Forelimb muscle (tissue), 1 donor: ENCODE measurements at places on chromosomes 5 and 9. TPM values are rescaled to one million over a fixed set of nuclear protein-coding genes. Genes with fewer than 3 reads are reported as not detected.
A peak's percentile ranks its signal among the peaks of the same experiment; 100 is the strongest.

DNA sequence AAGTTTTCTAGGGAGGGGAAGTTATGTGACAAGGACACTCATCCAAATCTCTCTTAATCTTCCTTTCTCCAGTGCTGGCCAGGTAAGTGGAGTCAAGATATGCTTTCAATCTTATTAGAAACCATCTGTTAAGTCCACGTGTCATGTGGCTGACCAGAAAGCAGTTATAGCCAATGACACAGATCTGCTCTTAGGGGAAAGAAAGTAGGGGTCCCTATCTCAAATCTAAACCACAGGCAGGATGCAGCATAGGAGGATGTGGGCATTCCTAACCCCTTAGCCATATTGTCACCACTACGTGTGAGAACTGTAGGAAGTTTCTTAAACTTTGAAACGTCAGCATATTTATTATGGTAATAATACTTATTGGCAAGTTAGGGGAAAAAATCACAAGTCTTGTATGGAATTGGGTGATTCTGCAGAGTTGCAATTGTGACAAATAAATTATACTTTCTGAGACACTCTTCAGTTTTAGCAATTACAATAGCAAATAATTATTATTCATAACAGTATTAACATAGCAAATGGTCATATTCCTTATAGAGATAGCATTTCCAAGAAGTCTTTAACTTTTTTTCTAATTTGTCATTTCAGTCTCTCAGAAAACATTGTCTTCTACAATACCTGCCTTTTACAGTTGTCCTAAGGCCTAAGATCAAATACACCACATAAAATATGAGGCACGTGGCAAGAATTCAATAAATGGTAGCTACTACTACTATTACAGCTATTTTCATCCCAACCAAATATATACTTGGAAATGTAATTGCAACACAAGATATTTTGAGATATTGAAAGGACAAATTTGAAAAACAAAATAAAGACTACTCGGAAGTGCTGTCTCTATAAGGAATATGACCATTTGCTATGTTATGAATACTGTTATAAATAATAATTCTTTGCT lies 236.9 kb downstream of the PDE4D start:
- DNase-seq, result no peak

- no peak for DNase-seq
These were observed 14.0 kb downstream of the IL33 start for GRCh38 chr9:6229619-6230018.

GRCh38 chr5:43889233-43889632 lies 286.3 kb downstream of the NNT start:
- DNase-seq, result no peak

DNA sequence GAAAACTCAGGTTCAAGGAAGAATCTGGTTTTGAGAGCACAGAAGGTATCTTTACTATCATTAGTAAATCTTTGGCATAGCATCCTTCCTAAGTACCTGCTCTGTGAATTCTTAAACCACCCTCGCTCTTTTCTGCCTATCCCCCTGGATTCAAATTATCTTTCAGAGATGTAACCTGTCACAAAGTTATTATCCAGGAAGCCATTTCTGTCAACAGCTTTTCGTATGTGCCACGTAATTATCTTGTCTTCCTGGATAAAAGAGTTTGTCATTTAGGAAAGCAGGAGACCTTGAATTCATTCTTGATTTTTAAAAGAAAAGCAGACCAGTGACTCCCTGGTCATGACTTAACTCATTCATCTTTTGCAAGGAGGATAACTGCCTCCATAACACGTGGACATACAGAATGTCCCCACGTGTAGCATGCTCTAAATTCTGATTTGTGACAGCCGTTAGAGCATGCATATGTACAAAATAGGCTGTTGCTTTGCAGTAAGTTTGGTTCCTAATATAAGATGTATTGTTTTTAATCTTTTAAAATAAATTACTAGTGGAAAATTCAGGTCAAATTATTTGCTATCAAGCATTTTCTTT lies 189.0 kb downstream of the TRIO start:
- DNase-seq, result no peak

- no peak for DNase-seq
These were observed 368.2 kb downstream of the TMEM161B start for GRCh38 chr5:87900419-87900818.

DNA sequence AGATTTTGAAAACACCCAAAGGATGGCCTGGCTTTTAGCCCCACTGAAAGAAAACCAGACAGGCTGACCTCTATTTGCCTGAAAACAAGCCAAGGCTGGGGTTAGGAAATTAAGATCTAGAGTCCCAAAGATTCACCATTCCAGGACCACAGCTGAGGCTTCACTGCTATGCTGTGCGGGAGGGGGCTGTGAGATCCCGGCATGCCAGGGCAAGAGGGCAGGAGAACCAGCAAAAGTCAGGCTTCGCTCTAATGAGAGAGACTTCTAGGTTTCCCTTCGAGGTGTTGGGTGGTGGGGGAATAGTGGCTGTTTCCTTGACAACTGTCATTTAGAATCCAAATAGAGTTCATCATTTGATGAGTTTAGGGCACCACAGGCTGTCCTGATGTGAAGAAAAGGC lies 152.9 kb upstream of the NFIB start:
- no peak for DNase-seq

DNA sequence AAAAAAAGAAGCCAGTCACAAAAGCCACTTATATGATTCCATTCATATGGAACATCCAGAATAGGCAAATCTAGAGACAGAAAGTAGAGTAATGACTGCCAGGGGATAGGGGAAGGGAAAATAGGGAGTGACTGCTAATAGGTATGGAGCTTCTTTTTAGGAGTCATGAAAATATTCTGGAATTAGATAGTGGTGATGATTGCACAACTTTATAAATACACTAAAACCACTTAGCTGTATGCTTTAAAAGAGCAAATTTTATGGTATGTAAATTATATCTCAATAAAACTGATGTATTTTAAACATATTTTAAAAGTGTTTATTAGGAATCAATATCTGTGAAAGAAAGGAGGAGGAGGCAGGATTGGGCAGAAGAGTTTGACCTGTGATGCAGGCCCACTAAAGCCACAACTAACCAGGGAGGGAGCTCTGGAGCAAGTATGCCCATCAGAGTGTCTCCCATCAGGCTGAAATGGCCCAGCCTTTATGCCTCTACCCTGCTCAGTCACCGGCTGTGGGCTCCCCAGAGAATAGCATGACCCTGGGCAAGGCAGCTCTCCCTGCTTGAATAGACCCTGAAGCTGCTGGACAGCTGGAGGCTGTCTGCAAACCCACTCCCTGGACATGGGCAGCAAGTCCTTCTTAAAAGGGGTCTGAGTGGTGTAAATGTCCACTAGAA lies 96.0 kb upstream of the SLC44A1 start:
- no peak for DNase-seq

DNA sequence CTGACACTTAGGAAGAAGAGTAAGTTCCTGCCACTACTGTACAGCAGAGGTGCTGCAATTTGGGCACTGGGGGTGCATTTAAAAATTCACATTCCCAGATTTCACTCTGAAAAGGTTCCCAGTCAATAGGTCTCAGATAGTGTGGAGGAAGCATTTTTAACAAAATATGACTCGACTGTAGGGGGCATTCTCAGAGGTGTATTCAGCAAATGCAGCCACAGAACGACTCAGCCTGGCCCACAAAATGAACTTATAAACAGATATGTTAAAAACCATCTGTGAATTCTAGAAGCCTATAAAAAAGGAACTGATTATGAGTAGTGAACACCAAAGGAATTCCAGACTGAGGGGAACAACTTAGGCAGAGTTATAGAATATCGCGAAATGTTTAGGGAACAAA lies 31.1 kb downstream of the MLLT3 start:
- no peak for DNase-seq

- no peak for DNase-seq
These were observed 495.1 kb upstream of the DAB2 start for GRCh38 chr5:39919876-39920275.

DNA sequence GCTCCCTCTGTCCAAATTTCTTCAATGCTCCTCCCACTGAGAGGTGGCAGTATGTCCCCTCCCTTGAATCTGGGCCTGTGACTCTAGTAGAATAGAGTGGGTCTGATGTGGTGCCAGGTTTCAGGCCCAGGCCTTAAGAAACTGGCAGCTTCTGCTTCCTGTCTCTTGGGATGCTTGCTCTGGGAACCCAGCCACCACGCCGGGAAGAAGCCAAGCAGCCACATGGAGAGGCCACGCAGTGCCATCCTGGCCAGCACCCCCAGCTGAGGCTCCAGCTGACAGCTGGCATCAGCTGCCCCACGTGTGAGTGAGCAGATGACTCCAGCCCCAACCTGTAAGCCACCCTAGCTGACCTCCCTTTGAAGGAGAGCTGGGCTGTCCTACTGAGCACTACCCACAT lies 7.3 kb upstream of the TSPAN17 start:
- DNase-seq, result no peak

DNA sequence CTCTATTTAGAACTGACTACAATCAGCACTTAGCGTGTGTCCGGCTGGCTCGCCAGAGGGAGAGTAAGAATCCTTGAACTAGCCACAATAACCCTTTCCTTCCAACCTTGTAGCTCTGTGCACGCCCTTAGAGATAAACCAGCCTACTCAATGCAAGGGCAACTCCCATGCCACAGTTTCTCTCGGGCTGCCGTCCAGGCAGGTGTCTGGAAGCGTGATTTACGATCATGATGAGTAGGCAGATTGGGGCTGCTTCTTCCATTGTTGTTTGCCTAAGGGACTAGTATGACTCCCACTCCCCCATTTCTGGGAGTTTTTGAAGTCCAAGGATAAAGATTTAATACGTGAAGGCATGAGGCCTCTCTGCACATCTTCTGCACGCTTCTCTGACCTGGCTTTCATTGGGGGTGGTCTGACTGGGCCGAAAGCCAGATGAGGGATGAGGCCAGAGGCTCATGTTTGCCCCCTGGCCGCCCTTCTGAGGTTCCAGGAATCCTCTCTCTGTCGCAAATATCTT lies 134.0 kb upstream of the MYO10 start:
- no peak for DNase-seq

GRCh38 chr5:44708602-44709001 lies 100.1 kb upstream of the MRPS30 start:
- DNase-seq, result no peak

DNA sequence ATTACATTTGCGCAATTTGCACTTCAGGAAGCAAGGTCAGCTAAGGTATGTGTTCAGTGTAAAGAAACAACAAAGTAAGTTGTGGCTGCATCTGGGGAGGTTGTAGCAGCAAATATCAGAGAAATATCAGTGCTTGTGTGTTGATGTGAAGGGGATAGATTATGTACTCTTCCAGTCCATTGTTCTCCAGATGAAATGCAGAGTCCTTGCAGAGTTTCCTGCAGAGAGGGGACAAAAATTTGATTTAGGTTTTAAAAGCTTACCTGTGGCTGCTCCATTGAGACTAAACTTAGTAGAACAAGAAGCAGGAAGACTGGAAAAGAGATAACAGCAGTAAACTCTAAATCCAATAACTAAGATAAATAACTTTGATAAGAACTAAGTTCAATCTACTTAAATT lies 952.2 kb downstream of the CDH18 start:
- no peak for DNase-seq

- DNase-seq, result no peak
These were observed 42.8 kb downstream of the NRG2 start for GRCh38 chr5:140000332-140000731.

- DNase-seq, result peak; percentile 25
These were observed 984.5 kb upstream of the CDH18 start for GRCh38 chr5:20972419-20972925.

DNA sequence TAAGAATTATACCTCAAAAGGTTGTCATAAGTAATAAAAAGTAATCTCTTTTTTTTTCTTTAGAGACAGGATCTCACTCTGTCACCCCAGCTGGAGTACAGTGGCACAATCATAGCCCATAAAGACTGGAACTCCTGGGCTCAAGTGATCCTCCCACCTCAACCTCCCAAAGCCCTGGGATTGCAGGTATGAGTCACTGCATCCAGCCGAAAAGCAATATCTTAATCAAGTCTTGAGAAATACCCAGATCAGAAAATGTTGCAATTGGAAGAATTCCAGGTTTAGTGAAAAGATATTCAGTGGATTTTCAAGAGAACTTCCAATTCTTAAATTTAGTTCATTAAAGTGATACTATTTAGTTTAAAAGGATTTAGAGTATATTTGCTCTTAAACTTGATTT lies 40.9 kb upstream of the IDNK start:
- DNase-seq, result no peak

Gene PCA3
- 1.0 TPM for polyA plus RNA-seq

Gene PCDHA6
- 0.06 TPM for polyA plus RNA-seq

Gene TSSK1B
- 0.13 TPM for polyA plus RNA-seq

Gene IL13
- polyA plus RNA-seq, result not detected

Gene GABRA6
- polyA plus RNA-seq, result not detected

Gene TMOD1
- 151 TPM for polyA plus RNA-seq

Gene MARVELD2
- polyA plus RNA-seq, result 0.10 TPM

Gene RPL35
- polyA plus RNA-seq, result 2,207 TPM

Gene IFNB1
- polyA plus RNA-seq, result not detected
